ENCODE measurements at places on chromosomes 7 and 10. TPM values are rescaled to one million over a fixed set of nuclear protein-coding genes. Genes with fewer than 3 reads are reported as not detected.
A peak's percentile ranks its signal among the peaks of the same experiment; 100 is the strongest.

DNA sequence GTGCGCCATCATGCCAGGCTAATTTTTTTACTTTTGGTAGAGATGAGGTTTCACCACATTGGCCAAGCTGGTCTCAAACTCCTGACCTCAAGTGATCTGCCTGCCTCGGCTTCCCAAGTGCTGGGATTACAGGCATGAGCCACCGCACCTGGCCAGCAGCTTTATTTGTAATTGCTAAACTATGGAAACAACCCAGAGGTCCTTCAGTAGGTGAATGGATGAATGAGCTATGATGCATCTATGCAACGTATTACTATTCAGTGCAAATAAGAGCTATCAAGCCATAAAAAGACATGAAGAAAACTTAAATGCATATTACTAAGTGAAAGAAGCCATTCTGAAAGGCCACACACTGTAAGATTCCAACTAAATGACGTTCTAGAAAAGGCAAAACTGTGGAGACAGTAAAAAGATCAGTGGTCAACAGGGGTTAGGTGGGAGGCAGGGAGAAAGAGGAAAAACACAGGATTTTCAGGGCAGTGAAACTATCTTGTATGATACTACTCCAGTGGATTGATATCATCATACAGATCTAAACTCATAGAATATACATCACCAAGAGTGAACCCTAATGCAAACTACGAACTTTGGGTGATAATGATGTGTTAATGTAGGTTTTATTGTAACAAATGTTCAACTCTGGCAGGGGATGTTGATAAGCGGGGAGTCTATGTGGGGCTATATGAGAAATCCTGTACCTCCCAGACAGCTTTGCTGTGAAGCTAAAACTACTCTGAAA, 66.7 kb downstream of the PRTFDC1 start:
- DNase-seq: no peak

The ACBD7 gene
- 2.8 TPM for total RNA-seq

The TRA2A gene
- 112 TPM for total RNA-seq

DNA sequence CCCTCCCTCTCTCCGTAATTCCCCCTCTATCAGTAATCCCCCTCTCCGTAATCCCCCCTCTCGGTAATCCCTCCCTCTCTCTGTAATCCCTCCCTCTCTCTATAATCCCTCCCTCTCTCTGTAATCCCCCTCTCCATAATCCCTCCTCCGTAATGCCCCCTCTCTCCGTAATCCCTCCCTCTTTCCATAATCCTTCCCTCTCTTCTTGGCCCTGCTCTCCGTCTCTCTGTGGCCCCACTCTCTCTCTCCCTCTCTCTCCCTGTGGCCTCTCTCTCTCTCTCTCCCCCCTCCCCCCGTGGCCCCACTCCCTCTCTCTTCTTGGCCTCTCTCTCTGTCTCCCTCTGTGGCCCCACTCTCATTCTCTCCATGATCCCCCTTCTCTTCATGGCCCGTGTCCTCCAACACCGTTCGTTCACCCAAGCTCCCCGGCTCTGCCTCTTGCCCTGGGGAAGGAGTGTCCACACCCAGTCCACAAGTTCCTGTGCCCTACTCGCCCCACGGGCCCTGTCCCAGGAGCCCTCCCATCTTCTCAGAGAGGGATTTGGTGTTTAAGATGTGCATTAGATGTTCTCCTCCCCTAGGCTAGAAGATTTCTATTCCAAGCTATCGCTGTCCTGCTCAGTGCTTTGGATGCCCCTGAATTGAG, 19.8 kb downstream of the SHH start:
- DNase-seq: no peak

The PLXDC2 gene
- 0.53 TPM for total RNA-seq

DNA sequence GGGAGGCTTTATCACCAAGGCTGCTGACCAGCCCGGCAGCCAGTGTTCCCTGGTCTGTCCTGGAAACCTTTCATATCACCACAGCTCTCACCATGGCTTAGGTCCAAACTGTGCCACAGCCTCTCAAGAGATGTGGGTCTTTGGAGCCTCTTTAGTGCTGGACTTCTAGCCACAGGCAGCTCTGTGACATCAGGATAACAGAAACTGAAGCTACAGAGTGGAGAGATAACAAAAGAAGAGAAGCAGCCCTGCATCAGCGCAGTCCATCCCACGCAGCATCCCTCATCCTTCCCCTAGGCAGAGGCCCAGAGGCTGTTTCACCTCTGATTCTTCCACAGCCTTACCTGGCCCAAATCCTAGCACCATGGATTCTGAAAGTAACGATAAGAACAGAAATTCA, 187.9 kb upstream of the KMT2E start:
- no peak for DNase-seq

DNA sequence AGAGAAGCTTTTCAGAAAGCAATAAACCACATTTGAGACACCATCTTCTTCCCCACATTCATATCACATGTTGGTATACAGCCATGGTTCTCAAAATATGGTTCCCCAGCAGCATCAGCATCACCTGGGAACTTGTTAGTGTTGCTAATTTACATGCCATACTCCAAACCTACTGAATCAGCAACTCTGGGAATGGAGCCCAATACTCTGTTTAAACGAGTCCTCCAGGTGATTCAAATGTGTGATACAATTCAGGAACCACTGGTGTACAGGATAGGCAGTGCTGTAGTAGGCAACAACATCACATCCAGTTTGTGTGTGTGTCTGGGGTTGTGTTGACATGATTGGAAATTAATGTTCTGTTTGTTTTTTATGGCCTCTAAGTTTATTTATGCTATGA, 47.7 kb downstream of the ZNF277 start:
- DNase-seq: no peak

GRCh38 chr7:155815332-155816191, 3.3 kb upstream of the SHH start:
- DNase-seq: peak; percentile 34

DNA sequence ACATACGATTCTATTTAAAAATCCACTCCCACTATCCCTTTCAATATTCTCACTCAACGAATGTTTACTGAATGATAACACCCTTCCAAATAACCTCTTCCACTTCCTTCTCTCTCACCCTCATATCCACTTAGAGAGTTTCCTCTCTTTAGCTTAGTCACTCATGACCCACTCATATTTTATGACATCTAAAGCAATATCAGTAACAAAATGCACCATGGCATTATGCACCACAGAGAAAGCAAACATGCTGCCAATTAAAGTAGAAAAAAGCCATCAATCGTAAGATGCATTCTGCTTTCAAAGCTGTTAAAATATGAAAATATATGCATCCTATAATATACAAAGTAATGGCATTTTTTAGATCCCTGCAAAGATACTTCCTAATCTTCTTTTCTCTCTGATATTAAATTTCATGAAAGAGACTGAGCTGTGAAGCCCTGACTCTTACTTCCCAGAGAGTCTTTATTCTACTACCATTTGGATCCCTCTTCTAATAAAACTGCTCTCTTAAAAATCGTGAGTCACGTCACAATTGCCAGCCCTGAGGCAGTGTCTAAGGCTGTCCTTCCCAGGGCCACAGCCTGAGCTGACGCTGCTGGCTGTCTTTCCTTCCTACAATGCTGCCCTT, 283.0 kb upstream of the KLF6 start:
- peak; percentile 75 for DNase-seq

DNA sequence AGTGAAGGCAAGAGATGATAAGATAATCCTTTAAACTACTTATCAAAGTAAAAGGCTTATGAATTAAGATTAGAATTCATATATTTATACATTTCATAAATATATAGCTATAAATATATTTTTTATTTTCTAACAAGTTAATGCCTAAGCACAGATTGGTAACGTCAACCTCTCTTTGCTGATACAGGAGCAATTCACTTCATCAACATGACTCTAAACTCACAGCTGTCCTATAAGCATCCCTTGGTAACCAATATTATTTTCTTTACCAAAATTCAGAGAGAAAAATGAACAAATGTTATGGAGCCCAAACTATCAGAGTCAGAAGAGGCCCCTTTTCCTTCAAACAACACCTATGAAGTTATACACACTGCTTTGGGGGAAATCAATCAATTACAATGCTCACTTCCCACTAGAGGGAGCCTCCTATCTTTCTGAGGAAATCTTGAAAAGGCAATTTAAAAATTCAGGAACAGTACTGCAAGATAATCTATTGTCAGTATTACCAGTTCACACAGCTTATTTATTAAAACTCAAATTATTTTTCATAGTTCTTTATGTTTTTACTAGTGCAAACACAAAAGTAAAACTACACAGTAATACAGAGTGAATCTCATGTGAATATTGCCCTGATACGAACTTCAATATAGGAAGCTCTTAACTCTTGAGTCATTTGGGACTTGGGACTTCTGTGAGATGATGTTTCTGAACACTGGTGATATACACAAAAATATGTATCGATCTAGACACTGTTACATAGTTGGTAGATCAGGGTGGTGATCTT, 51.0 kb upstream of the NOBOX start:
- peak; percentile 29 for DNase-seq

The PARD3 gene
- 20.2 TPM for total RNA-seq
